ENCODE measurements at places on chromosomes 5 and 9.
A peak's percentile ranks its signal among the peaks of the same experiment; 100 is the strongest.

GRCh38 chr9:129559506-129559881 is 61.4 kb downstream of the C9orf50 start:
- no peak for DNase-seq

DNA sequence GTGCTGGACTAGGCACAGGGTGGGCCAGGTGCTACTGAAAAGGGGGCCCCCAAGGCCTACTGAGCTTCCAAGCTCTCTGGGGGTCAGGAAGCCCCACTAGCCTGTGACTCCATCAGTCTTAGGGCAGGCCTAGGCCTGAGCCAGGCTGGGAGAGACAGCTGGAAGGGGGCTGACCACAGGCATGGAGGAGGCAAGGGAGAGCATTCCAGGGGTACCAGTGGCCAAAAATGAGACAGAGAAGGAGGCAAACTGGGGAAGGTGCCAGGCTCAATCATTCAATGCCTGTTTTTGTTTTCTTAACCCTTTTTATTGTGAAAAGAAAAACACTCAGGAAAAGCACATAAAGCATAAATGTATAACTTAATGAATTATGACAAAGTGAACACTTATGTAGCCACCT is 26.2 kb upstream of the TCF7 start:
- DNase-seq, result no peak

GRCh38 chr9:90219548-90220118 is 423.0 kb downstream of the DIRAS2 start:
- DNase-seq, result no peak

DNA sequence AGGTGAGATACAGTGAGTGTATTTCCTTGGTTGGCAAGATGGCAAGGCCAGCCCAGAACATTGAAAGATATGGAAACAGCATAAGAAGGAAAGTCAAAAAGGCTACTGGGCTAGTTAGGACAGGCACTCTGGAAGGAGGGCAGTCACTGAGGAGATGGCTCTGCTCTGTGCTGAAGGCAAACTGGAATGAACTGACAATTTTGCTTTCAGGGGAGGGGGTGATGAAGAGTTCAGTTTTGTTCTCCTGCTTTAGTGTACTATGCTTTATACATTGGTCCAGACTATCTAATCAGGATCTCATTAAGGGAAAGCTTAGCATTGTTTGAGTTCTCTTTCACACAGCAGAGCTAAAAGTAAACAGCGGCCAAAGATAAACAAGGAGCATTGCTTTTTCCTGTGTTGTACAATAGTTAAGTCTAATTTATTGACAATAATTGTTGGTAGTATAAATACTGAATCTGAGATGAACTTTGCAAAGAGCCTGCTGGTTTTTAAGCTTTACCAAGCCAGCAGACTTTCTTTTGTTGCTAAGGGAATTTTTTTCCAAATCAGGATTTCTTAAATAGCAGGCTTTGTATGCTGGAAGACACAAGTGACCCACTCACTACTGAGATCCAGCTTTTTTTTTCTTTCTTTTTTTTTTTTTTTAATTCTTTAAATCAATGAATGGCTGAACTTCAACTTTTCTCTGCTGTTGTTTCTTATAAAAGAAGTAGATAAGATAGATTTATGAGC is 355.5 kb downstream of the ARRDC3 start:
- DNase-seq, result no peak

DNA sequence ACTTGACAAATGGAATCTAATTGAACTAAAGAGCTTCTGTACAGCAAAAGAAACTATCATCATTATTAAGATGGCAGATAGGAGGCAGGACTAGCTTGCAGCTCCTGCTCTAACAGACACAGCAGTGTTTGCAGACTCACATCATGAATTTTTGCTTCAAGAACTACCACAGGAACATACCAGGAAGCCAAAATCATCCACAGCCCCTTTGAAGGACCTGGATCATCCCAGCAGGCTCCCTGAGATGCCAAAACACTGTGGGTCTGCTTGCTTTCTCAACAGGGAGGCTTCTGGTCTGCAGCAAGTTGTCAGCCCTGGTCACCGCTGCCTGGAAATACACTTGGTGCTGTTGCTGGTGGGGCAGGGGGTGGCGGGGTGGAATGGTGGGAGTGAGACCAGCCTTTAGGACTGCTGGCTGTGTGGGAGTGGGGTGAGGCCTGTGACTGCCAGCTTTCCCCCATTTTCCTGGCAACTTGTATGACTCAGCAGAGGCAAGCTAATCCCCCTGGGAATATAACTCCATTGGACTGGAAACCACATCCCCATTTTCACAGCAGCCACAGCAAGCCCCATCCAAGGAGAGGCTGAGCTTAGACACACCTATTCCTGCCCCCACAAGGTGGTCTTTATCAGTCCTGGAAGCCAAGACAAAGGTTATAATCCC is 533.8 kb upstream of the CYLC2 start:
- DNase-seq, result no peak

- no peak for DNase-seq
Measured at GRCh38 chr5:97752871-97753270, 569.8 kb upstream of the RIOK2 start.

- DNase-seq, result no peak
Measured at GRCh38 chr5:168409591-168410458, 76.4 kb upstream of the RARS1 start.

DNA sequence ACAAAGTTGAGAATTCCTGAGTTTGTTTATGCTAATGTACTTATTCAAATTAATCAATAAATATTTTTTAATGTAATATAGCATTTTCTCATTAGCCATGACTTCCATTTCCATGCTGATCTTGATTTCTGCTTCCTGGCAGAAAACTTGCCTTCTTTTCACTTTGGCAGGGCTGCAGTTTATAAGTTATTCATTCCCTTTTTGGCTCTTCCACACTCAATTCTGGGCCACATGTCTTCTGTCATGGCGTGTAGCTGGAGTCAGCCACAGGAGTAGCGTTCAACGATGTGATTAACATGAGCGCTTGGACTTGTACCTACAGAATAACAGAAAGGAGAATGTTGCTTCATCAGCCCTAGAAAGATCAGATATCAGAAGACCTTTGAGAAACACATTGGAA is 172.9 kb downstream of the CFAP90 start:
- no peak for DNase-seq

GRCh38 chr5:131525805-131526204 is 109.2 kb downstream of the RAPGEF6 start:
- peak; percentile 8 for DNase-seq

DNA sequence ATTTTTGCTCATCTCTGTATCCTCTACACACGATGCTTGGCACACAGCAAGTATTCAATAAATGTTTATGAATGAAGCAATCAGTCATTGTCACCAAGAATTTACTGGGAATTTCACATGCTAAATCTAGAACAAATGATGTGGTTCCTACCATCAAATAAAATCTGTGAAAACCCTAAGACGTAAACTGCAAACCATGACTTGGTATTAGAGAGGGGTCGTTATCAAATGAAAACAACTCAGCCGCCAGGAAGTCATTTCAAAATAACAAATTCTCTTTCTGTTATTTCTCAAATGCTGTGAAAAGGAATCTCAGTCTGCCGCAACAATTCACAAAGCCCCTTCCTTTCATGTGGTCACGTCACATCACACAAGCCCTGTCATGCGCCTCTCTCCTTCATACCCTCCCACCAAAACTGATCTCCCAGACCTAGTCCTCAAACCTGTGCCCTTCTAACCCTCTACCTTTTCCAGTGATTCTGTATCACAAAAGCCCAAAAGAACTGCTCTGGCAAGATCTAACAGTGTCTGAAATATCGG is 173.6 kb downstream of the DEPDC1B start:
- DNase-seq, result no peak

GRCh38 chr5:142143878-142144277 is 35.3 kb downstream of the NDFIP1 start:
- peak; percentile 20 for DNase-seq

GRCh38 chr9:107782381-107782780 is 292.8 kb upstream of the KLF4 start:
- no peak for DNase-seq

- no peak for DNase-seq
Measured at GRCh38 chr5:68757006-68757405, 336.8 kb upstream of the SLC30A5 start.
